Adipocyte (in vitro differentiated cells): ENCODE measurements at places on chromosomes 3 and 15.

- DNase-seq = no peak
Measured at GRCh38 chr15:100171411-100171810, 170.4 kb downstream of the ADAMTS17 start.

- no peak for DNase-seq
Measured at GRCh38 chr3:138355071-138355470, 6.7 kb downstream of the MRAS start.

- no peak for DNase-seq
Measured at GRCh38 chr15:74511583-74511982, 29.4 kb upstream of the ARID3B start.

- no peak for DNase-seq
Measured at GRCh38 chr3:53101956-53102355, 28.3 kb downstream of the RFT1 start.

DNA sequence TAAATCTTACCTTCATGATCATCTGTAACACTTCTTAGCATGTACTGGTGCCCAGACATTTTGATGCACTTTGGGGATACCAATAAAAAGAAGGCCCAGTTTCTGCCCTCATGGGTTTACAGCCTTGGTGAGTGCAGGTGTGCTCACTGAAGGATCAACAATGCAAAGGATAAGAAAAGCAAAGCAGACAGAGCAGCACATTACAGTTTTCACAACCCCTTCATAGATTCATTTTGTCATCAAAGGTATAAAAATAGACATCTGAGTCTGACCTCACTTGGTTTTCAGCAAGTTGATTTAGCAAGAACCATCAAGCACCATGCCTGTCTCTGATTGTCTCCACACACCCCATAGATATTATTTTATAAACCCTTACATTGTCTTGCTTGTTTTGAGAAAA lies 77.6 kb downstream of the BFSP2 start:
- no peak for DNase-seq

DNA sequence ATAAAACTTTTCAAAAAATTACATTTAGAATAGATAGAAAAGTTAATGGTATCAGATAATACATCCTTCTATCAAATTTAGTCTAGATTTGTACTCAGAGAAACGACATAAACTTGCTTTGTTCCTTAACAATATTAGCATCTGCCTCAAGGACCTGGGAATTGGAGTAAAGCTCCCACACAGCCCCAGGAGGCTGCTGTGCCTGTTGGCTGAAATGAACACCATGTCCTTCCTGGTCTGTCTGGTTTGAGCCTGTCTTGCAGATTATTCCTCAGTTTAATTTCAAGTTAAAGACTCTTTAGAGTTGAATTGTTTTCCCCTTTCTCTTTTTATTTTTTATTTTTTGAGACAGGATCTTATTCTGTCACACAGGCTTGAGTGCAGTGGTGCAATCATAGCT lies 19.4 kb downstream of the GNB5 start:
- DNase-seq = no peak

GRCh38 chr3:125000661-125001060 lies 55.1 kb downstream of the HEG1 start:
- DNase-seq = no peak

GRCh38 chr15:56920367-56920627 lies 1.9 kb downstream of the TCF12 start:
- no peak for DNase-seq

GRCh38 chr3:46080124-46080968 lies 53.1 kb upstream of the XCR1 start:
- DNase-seq = no peak

DNA sequence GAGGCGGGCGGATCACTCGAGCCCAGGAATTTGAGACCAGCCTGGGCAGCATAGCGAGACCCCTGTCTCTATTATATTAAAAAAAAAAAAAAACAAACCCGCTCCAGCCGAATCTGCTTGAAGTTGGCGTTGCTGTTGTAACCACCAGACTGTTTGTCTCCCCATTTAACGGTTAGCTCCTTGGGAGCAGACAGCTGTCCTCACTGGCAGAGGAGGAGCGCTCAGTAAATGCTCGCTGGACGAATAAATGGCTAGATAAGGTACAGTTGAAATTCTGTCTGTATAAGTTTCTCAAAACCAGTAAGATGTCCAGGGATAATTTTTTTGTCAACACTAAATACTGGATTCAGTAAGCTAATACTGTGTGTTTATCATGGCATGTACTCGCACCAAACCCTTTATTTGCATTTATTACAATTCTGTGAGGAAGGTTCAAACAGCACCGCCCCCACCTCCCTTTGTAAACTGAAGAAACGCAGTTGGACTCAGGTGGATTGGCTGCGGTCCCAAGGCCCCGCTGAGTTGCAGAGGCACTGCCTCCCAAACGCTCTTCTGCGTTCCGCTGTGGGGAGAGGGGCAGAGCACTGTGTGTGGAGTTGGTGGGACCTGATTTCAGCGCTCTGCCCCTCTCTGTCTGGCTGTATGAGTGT lies 1.1 kb downstream of the RCCD1 start:
- no peak for DNase-seq

DNA sequence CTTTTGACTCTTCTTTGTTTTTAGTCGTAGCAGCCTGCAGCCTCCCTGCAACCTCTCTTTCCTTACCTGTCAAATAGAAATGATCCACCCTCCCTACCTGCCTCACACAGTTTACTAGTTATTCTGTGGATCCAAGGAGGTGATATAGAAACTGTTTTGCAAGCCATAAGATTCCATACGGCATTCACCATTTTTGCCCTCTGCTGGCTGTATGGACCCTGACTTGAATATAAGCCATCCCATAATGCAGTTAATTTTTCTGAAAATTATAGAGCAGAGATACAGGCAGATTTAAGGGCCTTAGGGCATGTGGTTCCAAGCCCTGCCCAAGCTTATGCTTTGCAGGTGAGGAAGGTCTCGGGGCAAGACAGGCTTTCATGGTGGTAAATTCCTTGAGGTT lies 63.8 kb downstream of the CPN2 start:
- no peak for DNase-seq

DNA sequence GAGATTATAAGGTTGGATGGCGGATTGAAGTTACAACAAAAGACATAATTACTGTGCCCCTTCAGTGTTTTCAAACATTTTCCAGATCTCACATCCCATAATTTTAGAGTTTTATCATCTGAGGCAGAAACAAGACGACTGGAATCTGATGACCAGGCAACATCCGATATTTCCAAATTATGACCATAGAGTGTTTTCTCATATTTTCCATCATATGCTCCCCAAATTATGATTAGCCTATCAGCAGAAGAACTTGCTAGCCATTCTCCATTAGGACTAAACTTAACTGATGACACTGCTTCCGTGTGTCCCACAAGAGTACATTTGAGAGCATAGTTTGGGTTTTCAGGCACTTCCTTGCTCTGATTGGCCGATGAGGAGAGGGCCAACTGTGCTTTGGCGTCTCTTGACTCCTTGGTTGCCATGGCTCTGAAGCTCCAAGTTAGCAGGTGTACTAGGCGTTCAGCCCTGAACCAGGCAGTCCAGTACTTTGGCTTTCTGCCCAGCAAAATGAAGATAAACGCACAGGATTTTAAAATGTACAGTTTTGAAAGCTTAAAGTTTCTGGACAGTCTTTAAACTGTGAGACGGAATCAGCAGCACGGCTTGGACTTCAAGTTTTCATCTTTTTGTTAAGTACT lies 638 bp downstream of the WDR5B start:
- DNase-seq = peak; percentile 72
